ENCODE measurements at places on chromosomes 7 and 10.

- DNase-seq, result no peak
Measured at GRCh38 chr7:38905056-38905759, 3.8 kb downstream of the VPS41 start.

DNA sequence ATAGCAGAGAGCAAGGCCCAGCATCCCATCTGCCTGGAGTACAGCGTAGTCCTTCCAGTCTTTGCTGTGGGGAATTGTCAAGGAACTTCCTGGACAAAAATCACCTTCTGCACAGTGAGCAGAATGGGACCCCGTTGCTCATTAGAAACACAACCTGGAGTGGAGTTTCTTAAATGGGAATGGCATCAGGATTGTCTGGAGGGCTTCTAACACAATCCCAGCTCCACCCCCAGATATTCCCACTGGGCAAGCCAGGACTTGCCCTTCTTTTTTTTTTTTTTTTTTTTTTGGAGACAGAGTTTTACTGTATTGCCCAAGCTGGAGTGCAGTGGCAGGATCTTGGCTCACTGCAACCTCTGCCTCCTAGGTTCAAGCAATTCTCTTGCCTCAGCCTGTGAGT lies 356.4 kb downstream of the GALNT17 start:
- DNase-seq, result no peak

DNA sequence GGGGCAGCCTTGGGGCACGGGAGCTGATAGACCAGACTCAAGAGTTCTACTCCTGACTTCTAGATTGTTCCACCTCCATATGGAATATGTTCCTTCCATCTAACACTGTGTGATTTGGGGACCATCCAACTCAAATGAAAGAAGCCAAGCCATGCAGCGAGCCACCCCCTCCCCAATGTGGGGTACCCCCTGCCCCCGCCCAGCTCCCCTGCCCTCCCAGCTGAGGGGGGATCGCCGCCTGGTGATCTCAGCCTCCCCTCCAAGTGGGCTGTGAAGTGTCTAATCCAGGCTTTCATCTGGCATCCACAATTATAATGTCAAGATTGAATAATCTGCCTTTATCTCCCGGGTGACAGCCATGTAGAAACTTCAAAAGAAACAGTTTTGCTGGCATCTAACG lies 246.1 kb downstream of the RPS24 start:
- DNase-seq, result no peak

DNA sequence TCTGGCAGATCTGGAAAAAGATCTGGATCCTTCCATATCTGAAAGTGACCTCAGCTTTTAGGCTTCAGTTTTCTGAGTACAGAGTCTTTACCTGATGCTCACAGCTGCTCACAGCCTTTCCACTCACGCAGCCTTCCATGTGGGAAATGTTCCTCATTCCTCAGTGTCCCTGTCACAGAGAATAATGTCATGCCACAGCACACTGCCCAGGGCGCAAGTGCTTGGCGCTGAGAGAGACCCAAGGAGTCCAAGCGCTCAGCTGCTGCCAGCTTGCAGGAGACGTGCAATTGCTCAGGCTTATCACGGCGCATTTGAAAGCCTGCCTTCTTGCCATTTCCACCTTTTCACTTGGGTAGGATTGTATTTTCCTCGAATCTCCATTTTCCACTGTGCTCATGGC lies 271.9 kb upstream of the MKI67 start:
- no peak for DNase-seq

- DNase-seq, result peak; percentile 36
Measured at GRCh38 chr7:142557971-142558582, 191.2 kb upstream of the PRSS1 start.

DNA sequence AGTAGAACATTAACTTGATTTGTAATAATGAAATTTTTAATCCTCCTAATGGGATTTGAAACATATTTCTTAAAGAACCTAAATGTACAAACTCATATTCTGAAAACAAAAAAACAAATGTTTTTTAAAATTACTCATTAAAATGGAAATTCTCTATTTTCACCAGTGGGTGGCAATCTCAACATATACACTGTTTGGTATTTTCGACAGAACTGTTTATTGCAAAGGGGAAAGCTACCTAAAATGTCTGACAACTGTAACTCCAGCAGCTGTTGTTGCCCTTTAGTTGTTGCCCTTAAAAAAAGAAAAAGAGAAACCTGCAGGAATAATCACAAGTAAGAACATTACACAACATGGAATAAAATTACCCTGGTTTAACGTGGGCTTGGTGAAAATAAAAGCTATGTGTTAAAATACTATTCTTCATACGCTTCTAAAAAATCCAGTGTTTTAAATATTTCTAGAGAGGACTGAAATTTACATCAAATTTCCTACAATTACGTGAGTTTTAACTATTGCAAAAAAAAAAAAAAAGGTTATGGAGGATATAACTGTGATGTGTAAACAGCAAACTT lies 54.5 kb downstream of the COL1A2 start:
- no peak for DNase-seq

GRCh38 chr10:89589101-89589720 lies 53.8 kb upstream of the SLC16A12 start:
- DNase-seq, result no peak
